ENCODE measurements at places on chromosomes 4 and X.

DNA sequence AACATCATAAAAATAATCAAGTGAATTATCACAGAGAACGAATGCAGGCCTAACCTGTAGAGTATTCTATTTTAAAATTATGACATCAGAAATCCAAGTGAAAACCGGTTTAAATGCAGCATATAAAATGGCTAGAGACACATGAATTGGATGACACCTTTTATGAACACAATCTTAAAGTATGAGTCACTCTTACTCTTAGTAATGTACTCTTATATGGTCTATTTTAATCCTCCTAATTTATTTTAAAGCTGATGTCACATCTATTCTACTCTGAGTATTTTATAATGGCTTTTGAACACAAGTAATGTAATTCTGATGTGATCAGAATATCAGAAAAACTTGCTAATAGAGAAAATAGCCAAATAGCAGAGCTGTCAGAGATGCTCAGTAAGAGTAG lies 161.4 kb upstream of the RADX start:
- DNase-seq: no peak

GRCh38 chr4:80229590-80229989 lies 32.3 kb downstream of the PRDM8 start:
- peak; percentile 12 for DNase-seq

DNA sequence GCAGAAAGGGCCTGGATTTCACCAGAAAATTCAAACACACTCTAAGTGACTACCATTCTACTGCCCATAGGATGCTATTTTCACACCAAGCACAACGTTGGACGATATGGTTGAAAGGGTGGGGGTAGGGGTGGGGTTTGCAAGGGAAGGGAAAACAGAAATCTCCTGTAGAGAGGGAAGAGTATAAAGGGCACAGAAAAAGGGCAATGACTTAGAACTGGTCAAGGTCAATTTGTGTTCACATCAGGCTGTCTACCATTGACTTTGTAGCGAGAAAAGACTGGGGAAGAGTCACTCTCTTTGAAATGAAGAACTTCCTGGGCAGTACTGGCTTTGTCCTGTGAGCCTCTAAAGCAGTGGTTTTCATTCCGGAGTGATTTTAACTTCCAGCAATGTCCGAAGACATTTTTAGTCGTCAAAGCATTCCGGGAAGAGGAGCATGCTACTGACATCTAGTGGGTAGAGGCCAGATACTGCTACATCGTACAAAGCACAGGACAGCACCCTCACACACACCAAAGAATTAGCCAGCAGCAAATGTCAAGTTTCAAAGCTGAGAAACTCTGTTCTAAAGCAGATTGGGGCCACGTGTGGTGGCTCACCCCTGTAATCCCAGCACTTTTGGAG lies 48.4 kb upstream of the SLC7A3 start:
- no peak for DNase-seq

- no peak for DNase-seq
Measured at GRCh38 chr4:104749062-104749461, 254.4 kb upstream of the CXXC4 start.

GRCh38 chr4:39627413-39627812 lies 11.3 kb downstream of the SMIM14 start:
- DNase-seq: no peak

All from GM20000 (cell line).